ENCODE measurements at places on chromosomes 2 and 18.

- no peak for DNase-seq
Measured at GRCh38 chr2:235934774-235935484, 233.3 kb downstream of the GBX2 start.

DNA sequence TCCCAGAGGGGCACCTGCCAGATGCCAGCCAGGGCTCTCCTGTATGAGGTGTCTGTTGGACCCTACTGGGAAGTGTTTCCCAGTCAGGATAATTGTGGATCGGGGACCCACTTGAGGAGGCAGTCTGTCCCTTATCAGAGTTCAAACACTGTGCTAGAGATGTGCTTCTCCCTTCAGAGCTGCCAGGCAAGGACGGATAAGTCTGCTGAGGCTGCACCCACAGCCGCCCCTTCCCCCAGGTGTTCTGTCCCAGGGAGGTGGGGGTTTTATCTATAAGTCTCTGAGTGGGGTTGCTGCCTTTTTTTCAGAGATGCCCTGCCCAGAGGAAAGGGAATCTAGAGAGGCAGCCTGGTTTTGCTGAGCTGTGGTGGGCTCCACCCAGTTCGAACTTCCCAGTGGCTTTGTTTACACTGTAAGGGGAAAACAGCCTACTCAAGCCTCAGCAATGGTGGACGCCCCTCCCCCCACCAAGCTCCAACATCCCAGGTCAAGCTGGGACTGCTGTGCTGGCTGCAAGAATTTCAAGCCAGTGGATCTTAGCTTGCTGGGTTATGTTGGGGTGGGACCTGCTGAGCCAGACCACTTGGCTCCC, 324.0 kb upstream of the SETBP1 start:
- no peak for DNase-seq

DNA sequence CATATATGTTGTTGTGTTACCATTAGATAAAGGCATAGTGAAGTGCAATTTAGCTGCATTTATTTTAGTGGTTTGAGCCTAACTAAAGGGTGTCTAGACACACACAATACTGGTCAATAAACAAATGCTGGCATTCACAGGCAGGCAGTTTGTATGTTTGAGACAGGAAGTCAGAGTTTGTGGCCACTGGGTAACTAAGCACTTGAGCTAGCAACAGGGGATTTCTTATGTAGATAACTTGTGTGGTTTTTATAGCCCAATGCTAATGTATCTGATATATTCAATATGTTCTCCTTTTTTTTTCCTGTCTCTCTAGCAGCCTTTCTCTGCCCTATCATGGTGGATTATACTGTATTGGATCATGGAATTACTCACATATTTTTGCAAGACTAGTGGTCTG, 38.1 kb downstream of the LRRTM4 start:
- DNase-seq, result no peak

- no peak for DNase-seq
Measured at GRCh38 chr2:218645126-218645525, 14.3 kb downstream of the ZNF142 start.

- no peak for DNase-seq
Measured at GRCh38 chr2:24374301-24374700, 14.0 kb upstream of the ITSN2 start.

DNA sequence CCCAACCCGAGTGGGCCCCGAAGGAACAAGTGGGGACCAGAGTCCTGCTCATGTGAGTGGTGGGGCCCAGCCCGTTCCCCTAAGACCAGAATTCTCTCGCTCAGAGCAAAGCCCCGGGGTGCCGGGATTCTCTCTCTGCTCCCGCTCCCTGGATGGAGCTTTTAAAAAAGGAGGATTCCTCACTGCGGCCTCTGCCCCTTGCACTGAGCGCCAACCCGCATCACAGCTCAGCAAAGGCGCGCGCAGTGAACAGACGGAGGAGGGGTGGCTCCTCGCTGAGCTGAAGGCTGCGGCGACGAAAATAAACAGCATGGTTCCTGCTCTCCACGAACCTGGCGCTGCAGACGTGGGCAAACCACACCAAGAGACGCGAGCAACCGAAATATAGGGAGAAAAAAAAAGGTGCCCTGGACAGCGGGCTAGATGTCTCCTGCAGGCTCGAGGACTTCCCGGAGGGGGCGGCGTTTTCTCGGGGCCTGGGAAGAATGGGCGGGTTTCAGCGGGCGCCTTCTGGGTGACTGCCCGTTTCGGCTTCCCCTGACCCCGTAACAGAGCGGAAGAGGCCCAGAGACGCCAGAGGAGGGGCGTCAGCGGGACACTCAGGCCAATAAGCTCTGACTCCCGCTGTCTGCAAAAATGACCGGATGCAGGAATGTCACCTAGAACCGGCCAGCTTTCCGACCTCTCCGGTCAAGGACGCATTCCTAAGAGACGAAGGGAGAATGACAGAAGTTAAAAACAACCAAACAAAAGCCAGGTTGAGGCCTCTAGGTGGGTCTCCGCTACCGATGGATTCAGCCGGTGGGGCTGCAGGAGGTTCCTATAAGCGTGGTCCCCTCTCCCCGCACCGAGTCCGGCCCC, 819 bp upstream of the KLF11 start:
- no peak for DNase-seq

- peak; percentile 16 for DNase-seq
Measured at GRCh38 chr2:179751163-179751809, 110.1 kb downstream of the ZNF385B start.

DNA sequence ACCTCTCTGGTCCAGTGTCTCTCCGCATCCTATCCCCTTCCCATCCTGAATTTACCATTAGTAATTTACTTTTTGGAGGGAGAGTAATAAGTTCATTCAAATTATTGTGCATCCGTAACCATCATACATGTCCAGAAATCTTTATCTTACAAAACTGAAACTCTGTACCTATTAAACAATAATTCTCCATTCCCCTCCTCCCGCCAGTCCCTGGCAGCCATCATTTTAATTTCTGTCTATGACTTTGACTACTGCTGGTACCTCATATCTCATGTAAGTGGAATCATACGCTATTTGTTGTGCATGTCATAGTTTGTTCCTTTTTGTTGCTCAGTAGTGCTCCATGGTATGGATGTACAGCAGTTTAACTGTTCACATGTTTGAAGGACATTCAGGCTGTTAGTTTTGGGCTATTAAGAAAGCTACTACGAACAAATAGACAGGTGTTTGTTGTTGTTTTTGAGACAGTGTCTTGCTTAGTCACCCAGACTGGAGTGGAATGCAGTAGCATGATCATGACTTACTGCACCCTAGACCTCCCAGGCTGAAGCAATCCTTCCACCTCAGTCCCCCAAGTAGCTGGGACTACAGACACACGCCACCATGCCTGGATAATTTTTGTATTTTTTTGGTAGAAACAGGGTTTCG, 2.0 kb downstream of the LIMS1 start:
- DNase-seq, result no peak

- no peak for DNase-seq
Measured at GRCh38 chr2:54416166-54416813, 39.8 kb upstream of the SPTBN1 start.

Measured in SK-N-DZ (cell line).